Activated T-helper 2 cell treated with anti-CD3 and anti-CD28 coated beads, Interferon-gamma antibody, Interleukin-2, Interleukin-4, amounts not matched to agents 10 μg/mL and 5 μg/mL and 100 μg/mL, durations not matched to agents 14 hours and 24 hours and 36 hours (primary cell): ENCODE measurements at places on chromosomes 3 and 15. TPM values are rescaled to one million over a fixed set of nuclear protein-coding genes. Genes with fewer than 3 reads are reported as not detected.

The PP2D1 gene
- not detected in 2 replicates for total RNA-seq

The KBTBD13 gene
- total RNA-seq, result not detected in 2 replicates

The SERINC4 gene
- total RNA-seq, result 0.28 and 0.57 TPM in 2 replicates

The CAMK2N2 gene
- total RNA-seq, result 0.18 TPM in 1 of 2 replicates, not detected in the other

The TM4SF1 gene
- total RNA-seq, result not detected in 2 replicates

The FBXL2 gene
- 0.07 TPM in 1 of 2 replicates, not detected in the other for total RNA-seq

The PLA1A gene
- total RNA-seq, result not detected in 2 replicates

The STRIT1 gene
- total RNA-seq, result not detected in 2 replicates

The SCN11A gene
- 0.02 TPM in 2 replicates for total RNA-seq

The IQCH gene
- 0.68 and 1.7 TPM in 2 replicates for total RNA-seq

The FBXL22 gene
- total RNA-seq, result 0.71 and 0.78 TPM in 2 replicates

The KLF13 gene
- total RNA-seq, result 127 and 132 TPM in 2 replicates

The ACY1 gene
- 62.8 and 64.6 TPM in 2 replicates for total RNA-seq

The SFMBT1 gene
- 23.4 and 24.3 TPM in 2 replicates for total RNA-seq

The GRAMD2A gene
- total RNA-seq, result not detected in 2 replicates

The LRRC3B gene
- not detected in 2 replicates for total RNA-seq

The LRRN1 gene
- total RNA-seq, result not detected in 2 replicates

The PRSS50 gene
- not detected in 2 replicates for total RNA-seq

The UNC13C gene
- not detected in 2 replicates for total RNA-seq

The ECE2 gene
- total RNA-seq, result not detected in 2 replicates

The TJP1 gene
- total RNA-seq, result not detected in 2 replicates

The MELTF gene
- 7.2 and 7.6 TPM in 2 replicates for total RNA-seq

The ST3GAL6 gene
- 0.05 and 0.44 TPM in 2 replicates for total RNA-seq

The TAGLN3 gene
- 0.34 and 0.46 TPM in 2 replicates for total RNA-seq

The NR2E3 gene
- not detected in 2 replicates for total RNA-seq

The ITIH1 gene
- not detected in 2 replicates for total RNA-seq

The ZNF501 gene
- 1.1 and 1.3 TPM in 2 replicates for total RNA-seq

The DAZL gene
- total RNA-seq, result not detected in 2 replicates

The LSG1 gene
- total RNA-seq, result 52.8 and 53.6 TPM in 2 replicates

The SPINK8 gene
- not detected in 2 replicates for total RNA-seq

The GABRR3 gene
- total RNA-seq, result not detected in 2 replicates

The CCR3 gene
- total RNA-seq, result not detected in 2 replicates

The FAM81A gene
- total RNA-seq, result 0.69 and 1.1 TPM in 2 replicates

The MESP1 gene
- 7.1 and 7.5 TPM in 2 replicates for total RNA-seq

The CHRNA3 gene
- total RNA-seq, result not detected in 2 replicates

The FOXB1 gene
- 11.8 and 12.7 TPM in 2 replicates for total RNA-seq

The PTH1R gene
- not detected in 2 replicates for total RNA-seq

The FRMD5 gene
- 0.07 and 0.09 TPM in 2 replicates for total RNA-seq

The POPDC2 gene
- total RNA-seq, result 0.74 and 0.94 TPM in 2 replicates

The CMTM8 gene
- 3.6 TPM in 2 replicates for total RNA-seq

The EXD1 gene
- not detected in 2 replicates for total RNA-seq

The FRMD4B gene
- total RNA-seq, result 75.1 and 78.0 TPM in 2 replicates

The ECT2 gene
- total RNA-seq, result 39.5 and 40.3 TPM in 2 replicates

The COLQ gene
- total RNA-seq, result 1.6 and 2.1 TPM in 2 replicates

The ABI3BP gene
- total RNA-seq, result 0.37 TPM in 1 of 2 replicates, not detected in the other

The SST gene
- total RNA-seq, result not detected in 2 replicates

The EXOSC7 gene
- total RNA-seq, result 83.0 and 86.5 TPM in 2 replicates

The MNS1 gene
- 0.14 and 1.1 TPM in 2 replicates for total RNA-seq

The TUSC7 gene
- total RNA-seq, result not detected in 2 replicates

The ROBO2 gene
- not detected in 2 replicates for total RNA-seq

The CCR1 gene
- total RNA-seq, result 0.41 and 0.51 TPM in 2 replicates

The CHL1 gene
- total RNA-seq, result not detected in 2 replicates

The STAB1 gene
- total RNA-seq, result 0.07 TPM in 1 of 2 replicates, not detected in the other

The GOLGA8J gene
- total RNA-seq, result not detected in 2 replicates

The CHST13 gene
- 0.09 TPM in 1 of 2 replicates, not detected in the other for total RNA-seq

The NR1I2 gene
- total RNA-seq, result 0.11 TPM in 2 replicates

The THOC7 gene
- total RNA-seq, result 103 and 107 TPM in 2 replicates

The ARPC4 gene
- 253 and 268 TPM in 2 replicates for total RNA-seq

The GASK1A gene
- total RNA-seq, result not detected in 2 replicates
